ENCODE measurements at places on chromosomes 16 and 17. TPM values are rescaled to one million over a fixed set of nuclear protein-coding genes. Genes with fewer than 3 reads are reported as not detected.

TBC1D3B gene
- 0.43 TPM for total RNA-seq

CHST4 gene
- not detected for total RNA-seq

UNC13D gene
- 2.5 TPM for total RNA-seq

CNGB1 gene
- total RNA-seq, result not detected

ANKRD40CL gene
- total RNA-seq, result not detected

NECAB2 gene
- total RNA-seq, result not detected

CRHR1 gene
- not detected for total RNA-seq

ACSM5 gene
- 3.7 TPM for total RNA-seq

PLLP gene
- total RNA-seq, result 3.5 TPM

IQCK gene
- total RNA-seq, result 9.2 TPM

UNC119 gene
- 26.1 TPM for total RNA-seq

SDK2 gene
- total RNA-seq, result not detected

CDK3 gene
- total RNA-seq, result 0.65 TPM

INCA1 gene
- 0.54 TPM for total RNA-seq

ITGAL gene
- under 0.01 TPM for total RNA-seq

Data from dermis lymphatic vessel endothelial cell (primary cell).